NCI-H1105 (cell line): ENCODE measurements at places on chromosomes 1 and 21.

DNA sequence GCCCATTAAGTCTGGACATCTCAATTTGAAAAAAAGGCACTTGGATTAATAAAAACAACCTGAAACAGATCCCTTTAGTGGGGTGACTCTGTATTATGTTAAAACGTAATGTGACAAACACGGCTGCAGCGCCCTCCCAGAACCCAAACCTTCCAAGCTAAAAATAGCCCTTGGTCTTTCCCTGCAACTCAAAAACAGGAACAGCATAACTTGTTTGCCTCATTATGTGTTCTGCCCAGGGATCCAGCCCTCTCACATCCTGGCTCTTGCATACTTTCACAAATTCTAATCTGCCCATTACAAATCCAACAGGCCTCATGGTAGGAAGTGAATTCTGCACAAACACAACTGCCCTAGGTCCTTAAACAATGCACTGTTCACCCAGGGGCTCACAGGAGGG is 94.7 kb upstream of the GADD45A start:
- DNase-seq, result no peak

GRCh38 chr1:145777357-145778145 is 46.3 kb downstream of the RNF115 start:
- DNase-seq, result no peak

DNA sequence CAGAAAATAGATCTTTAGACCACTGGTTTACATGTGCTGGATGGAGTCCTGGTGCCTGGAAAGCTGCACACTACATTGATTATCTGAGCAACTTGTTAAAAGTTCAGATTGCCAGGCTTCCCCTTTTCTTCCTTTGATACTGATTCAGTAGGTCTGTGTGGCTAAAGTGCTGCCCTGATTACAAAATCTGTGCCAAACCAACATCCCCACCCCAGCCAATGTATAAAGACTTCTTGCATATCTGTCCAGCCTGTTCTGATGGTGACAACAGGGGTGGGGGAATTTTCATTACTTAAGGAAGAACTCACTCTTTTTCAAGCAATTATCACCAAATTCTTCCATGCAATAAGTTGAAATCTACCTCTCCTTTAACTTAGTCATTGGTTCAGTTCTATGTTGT is 135.5 kb downstream of the TNFSF18 start:
- DNase-seq, result no peak

GRCh38 chr21:15669247-15669646 is 60.5 kb upstream of the USP25 start:
- no peak for DNase-seq

DNA sequence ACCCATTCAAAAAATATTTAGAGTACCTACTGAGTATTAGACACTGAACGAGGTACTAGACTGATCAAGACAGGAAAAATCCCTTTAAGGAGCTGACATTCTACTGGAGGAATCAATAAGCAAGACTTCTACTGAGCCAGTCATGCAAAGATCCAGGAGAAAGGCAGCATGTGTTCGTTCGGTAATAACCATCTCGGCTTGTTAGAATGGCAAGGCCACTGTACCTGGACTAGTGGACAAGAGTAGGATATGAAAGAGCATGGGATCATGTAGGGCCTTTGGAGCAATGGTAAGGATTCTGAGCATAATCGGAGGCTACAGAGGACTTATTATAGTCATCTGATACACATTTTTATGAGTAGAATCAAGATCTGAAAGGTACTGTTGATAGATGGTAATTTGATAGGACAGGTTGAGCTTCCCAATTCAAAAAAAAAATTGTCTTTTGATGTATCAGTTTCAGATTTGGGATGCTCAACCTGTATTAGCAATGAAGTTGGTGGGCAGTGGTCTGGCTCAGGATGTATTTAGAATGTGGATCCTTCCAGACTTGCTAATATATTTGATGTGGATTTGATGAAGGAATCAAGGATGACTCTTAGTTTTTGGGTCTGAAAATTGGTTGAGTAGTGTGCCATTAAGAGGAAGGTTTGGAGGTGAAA is 2.3 kb downstream of the COX20 start:
- DNase-seq, result no peak

DNA sequence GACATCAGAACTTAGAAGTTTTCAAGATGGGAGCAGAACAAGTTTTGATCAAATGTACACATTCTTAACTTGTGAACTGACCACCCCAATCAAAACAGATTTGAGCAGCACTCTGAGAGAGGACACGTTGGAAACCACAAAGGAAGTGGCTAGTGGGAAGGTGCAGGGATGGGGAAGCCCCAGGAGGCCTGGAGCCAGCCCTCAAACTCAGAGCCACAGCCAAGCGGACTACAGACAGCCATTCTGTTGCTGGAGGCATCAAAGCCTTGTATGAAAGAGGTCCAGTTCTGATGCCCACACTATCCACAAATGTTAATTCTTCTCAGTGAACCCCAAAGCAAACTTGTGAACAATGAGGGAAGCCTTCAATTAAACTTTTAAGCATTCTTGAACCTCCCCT is 143.6 kb upstream of the RAB4A start:
- DNase-seq, result no peak

DNA sequence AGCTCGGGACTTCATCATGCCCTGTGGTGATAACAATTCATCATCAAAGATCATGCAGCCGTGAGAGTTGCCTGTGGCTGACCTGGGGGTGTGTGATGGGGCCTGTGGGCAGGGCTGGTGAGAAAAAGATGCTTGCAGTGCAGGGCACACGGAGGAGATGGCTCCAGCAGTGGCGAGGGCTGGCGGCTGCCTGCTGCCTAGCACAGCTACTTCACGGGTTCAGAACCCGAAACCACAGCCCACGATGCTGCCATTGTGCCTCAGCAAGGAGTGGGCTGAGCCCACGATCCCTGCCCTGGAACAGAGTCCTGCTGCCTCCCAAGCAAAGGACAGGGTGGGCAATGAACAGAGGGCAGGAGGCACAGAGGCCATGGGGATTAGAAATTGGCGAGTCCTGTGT is 631 bp upstream of the KRTAP10-9 start:
- no peak for DNase-seq

- no peak for DNase-seq
Observed at GRCh38 chr1:100391675-100392074, 39.4 kb downstream of the CDC14A start.

- no peak for DNase-seq
Observed at GRCh38 chr1:202649553-202650392, 60.5 kb downstream of the SYT2 start.

DNA sequence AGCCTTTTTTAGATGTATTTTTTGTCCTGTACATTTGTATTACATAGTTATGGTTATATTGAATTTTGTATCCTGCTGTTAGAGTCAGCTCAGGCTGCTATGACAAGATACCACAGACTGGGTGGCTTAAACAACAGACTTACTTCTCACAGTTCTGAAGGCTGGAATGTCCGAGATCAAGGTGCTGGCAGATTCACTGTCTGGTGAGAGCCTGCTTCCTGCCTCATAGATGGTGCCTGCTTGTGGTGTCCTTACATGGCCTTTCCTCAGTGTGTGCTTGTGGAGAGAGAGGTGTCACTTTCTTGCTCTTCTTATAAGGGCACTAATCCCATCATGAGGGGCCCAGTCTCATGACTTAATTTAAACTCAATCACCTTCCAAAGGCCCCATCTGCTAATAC is 23.1 kb upstream of the MYSM1 start:
- no peak for DNase-seq

- no peak for DNase-seq
Observed at GRCh38 chr1:43622901-43623780, 26.8 kb upstream of the KDM4A start.

DNA sequence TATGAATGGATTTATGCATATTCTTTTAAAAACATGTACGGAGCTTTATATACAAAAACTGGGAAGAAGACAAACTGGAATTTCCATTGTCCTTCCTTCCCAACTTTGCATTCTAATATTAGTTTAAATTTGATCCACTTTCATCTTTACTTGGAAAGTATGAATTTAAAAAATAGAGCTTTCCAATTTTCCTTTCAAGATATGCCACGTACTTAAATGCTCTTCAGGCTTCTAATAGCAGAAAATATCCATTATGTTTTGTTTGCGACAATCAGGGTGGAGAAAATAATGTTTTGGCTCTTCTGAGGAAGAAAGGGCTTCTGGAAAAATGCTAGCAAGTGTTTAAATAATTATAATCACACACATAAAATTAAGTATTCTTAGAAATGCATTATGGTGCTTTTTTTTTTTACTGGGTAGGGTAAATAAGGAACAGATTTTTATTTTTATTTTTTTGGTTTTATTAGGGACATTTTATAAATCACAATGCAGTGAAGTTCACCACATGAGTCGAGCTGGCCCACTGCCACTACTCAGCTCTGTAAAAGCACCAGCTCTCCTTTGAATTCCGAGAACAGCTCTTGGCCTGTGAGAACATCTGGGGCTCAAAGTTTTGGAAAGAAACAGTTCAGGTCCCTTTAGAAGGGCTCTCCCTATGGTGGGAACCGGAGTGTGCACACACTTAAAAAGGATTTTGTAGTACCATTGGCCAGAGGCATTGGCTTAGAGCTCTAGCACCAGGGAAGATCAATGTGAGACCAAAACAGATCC is 287.4 kb upstream of the LYPLAL1 start:
- DNase-seq, result no peak

- no peak for DNase-seq
Observed at GRCh38 chr1:25123551-25123950, 108.8 kb downstream of the SYF2 start.

DNA sequence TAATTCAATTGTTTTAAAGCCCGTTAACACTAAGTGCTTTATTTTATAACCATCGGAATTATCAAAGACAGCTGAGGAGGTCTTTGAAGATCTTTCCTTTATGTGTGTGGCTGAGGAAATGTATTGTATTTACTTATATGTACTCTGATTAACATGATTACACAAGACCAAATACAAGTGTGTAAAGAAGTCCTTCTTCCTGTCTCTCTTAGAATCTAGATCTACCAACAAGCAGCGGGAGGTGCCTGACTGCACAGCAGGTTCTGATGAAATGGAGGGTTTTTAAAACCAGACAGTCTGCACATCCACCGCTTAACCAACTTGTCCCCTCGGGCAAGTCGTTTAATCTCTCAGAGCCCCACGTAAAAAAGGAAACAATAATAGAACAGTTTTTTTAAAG is 240.5 kb upstream of the MAP1LC3C start:
- DNase-seq, result no peak

DNA sequence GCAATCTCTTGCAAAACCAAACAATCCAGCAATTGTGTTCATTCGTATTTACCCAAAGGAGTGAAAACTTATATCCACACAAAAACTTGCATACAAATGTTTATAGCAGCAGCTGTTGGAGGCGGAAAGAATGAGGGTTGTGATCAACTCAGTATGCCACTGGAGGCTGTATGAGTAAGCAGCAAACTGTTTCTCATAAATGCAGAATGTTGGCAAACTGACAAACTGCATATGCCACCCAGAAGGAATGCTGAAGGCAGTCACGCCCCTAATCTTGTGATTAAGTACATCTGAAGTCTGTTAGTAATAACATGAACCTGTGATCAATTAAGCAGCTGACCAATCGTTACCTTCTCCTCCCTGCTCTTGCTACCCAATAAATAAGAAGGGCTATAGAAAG is 60.5 kb upstream of the CR2 start:
- no peak for DNase-seq

DNA sequence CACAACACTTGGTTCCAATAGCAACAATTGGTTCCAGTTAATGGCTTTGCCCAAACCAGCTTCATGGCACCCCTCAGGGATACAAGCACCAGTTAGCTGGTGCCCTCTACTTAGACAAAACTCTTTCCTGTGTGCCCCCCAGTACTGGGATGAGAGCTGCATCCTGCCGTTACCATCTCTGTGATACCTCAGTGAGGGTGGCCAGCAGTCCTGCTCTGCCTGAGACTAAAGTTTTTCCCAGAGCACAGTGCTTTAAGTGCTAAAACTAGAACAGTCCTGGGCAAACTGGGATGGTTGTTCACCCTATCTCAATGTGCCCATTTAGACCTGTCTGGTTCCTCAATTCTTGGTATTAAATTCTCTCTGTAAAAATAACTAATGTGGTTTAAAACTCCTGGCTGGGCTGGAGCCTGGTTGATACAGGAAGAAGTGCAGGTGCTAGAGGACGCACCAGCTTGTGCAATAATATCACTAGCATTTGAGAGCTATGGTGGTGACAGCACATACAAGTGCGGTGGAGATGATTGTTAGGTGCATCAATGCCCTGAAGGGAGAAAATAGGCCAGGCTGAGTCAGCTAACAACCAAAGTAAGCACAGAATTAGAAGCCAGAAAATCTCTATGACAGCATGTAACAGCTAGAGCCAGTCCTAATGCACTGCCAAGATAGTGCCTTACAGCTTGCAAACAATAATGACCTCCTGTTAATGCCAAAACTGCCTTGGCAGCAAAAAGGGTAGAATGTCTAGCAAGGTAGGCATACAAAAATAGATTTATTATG is 179.8 kb upstream of the GALNT2 start:
- DNase-seq, result no peak

DNA sequence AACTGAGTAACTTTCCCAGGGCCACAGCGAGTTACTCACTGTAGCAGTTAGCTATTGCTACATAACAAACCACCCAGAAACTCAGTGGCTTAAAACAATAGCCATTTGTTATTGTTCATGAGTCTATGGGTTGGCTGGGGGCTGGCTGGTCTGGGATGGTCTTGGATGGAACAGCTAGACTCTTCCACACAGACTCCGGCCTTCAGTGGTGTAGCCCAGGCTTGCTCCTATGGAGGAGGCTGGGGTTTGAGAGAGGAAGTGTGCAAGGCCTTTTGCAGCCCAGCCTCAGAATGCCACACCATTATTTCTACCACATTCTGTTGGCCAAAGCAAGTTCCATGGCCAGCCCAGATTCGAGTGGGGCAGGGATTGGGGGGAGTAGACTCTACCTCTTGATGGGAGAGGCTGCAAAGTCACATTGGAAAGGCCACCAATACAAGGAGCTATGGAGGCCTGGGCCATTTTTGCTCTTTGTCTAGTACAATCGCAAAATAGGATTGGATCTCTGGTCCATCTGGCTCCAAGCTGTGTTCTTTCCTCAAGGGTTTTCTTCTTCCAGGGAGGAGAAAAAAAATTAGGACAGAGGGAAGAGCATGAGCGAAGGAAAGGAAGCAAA is 37.5 kb upstream of the TTC22 start:
- no peak for DNase-seq

DNA sequence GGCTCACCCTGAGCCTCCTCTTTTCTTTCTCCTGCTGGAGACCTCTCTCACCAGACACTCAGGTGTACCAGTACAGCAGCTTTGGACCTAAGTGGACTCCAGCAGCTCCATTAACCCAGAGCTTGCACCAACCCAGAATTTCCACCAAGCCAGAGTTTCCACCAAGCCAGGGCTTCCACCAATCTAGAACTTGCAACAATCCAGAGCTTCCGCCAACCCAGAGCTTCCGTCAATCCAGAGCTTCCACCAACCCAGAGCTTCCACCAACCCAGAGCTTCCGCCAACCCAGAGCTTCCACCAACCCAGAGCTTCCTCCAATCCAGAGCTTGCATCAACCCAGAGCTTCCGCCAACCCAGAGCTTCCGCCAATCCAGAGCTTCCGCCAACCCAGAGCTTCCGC is 23.2 kb downstream of the CRYAA start:
- DNase-seq, result no peak
